ENCODE measurements at places on chromosomes 11 and 22.

DNA sequence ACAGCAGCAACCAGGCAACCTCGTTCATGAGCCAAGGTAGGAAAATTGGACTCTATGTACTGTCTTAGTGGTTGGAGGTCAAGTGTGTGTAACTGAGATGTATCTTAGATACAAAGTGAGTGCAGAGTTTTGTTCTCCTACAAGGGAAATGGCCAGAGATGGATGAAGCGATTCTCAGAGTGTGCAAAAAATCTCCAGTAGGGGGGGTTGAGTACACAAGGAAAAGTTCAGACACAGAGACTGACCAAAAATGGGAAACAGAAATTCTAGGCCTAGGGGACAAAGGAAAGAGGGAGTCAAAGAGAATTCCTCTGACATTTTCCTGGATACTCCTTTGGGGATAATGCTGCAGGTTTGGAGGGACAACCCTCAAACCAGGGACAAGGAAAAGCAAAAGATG lies 38.2 kb upstream of the OR5AK2 start:
- DNase-seq, result no peak

DNA sequence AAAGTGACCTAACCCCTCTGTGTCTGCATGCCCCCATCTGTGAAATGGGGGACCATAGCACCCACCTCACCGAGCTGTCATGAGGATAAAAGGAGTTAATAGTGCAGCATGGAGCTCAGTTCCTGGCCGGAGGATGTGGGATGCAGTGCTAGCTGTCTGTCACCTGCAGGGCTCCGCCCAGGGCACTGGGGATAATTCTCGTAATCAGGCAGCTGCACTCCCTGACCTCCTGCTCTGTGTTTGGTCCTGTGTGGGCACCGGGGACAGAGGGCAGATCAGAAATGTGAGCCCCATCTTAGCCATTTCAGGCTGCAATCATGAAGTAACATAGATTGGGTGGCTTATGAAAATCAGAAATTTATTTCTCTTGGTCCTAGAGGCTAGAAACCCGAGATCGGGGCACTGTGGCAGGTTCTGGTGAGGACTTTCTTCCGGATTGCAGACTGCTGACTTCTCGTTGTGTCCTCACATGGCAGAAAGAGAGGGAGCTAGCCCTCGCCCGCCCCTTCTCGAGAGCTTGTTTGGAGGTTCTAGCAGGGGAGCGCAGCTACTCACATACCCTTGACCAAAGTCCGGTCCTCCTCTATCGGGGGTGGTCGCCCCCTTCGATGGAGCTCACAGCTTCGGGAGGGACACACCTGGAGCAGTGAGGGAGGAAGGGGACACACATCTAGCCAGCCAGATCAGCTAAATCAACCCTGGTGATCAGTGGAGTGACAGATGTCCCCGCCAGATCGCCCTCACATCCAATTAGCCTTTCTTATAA lies 3.2 kb downstream of the KCTD17 start:
- DNase-seq, result no peak

DNA sequence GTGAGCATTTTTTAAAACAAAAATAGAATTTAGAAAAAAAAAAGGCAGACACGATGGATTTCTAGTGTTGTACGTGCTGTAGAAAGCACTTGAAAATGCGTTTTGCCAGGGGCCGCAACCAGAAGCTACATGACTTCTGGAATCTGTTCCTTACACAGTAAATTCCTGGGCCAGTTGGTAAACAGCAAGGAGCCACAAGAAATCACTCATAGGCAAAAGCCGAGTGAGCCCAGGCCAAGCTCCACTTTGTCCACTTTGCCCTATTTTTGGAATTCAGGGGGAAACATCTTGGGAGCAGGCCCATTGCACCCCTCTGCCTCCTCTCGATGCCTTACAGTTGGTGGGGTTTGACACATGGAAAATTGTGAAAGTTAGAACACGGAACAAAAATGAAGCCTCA lies 4.1 kb upstream of the CELSR1 start:
- no peak for DNase-seq

- no peak for DNase-seq
Observed at GRCh38 chr11:131614631-131615030, 244.2 kb downstream of the NTM start.

DNA sequence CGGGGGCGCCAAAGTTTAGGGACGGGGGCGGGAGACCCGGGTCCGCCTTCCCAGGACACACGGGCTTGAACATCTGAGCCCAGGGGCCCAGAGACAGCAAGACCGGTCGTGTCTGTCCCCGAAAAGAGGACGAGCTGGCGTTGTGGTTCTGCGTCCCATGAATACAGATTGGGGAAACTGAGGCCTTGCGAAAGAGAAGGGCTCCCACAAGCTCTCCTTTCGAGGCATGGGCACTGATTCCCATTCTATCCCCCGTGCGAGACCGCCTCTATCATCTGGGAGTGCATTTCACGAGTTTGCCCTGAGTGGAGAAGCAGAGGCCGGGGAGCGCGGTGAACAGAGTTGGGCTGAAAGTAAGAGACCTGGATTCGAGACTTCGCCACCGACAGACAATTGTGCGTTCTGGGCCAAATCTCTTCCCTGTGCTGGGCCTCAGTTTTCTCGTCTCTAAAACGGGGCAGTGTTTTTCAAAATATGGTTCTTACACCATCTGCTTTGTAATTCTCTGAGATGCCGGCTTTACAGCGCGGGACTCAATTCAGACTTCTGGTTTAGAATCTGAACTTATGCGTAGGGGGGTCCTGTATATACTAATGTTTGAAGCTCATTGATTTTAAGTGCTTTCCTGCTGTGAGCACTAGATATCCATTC lies 471 bp downstream of the RNF185 start:
- DNase-seq, result no peak

Measured in epithelial cell of proximal tubule (primary cell).